ENCODE measurements at places on chromosomes 11 and 22.
A peak's percentile ranks its signal among the peaks of the same experiment; 100 is the strongest.

DNA sequence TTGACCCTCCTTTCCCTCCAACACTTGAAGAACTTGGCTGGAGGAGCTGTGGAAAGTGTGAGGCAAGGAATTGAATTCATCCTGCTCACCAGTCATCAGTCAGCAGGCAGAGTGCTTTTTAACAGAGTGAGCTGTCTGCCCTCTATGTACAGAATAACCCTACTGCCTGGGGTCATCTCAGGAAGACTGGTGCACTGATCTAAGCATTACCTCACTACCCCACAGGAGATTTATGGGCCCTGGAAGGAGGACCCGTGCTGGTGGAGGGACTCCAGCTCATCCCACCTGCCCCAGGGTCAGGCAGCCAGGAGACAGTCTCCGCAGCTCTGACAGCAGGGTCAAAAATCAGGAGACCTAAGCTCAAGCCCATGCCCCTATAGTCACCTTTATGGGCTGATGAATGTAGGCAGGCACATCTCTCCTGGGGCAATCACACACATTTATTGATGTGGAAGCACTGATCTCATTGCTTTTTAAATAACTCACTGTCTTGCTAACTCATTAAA lies 270.8 kb upstream of the SESN3 start:
- DNase-seq = no peak

DNA sequence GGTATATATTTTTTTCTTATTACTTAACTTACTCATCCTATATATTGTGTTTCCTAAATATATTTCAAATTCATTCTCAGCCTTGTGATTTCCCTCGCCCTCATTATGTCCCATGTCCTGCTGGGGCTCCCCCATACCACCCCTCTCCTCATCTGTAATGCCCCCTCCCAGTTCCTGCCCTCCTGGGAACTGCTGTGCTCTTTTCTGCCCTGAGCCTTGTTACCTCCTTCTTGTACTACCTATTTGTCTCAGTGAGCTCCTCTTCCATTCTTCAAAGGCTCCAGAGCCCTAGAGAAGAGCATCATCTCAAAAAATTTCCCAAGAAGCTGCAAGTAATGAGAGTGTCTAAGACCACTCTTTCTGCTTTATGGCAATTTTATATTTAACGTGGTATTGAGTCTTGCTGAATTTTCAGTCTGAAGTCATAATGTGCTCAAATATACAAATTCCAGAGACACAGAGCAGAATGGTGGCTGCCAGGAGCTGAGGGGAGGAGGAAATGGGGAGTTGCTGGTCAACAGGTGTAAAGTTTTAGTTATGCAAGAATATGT lies 66.5 kb upstream of the TOP3B start:
- no peak for DNase-seq

GRCh38 chr22:31227186-31227585 lies 15.1 kb downstream of the LIMK2 start:
- no peak for DNase-seq

DNA sequence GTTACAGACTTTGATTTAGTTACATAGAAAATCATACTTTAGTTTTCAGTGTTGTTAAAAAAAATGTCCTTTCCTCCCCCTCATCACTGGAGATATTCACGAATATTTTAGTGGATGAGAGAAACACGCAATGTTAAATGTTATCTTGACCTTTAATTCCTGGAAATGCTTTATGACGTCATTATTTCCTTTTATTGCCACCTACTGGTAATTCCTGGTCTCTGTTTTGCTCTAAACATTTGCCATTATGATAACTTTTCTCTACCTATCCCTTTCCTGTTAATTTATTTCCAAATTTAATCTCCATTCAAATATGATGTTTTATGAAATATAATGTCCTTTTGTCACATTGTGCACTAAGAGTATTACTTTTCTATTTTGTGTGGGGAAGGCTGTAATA lies 770.6 kb downstream of the FAM181B start:
- peak; percentile 37 for DNase-seq

- DNase-seq = no peak
Observed at GRCh38 chr11:65310215-65310614, 4.5 kb upstream of the CDC42EP2 start.

DNA sequence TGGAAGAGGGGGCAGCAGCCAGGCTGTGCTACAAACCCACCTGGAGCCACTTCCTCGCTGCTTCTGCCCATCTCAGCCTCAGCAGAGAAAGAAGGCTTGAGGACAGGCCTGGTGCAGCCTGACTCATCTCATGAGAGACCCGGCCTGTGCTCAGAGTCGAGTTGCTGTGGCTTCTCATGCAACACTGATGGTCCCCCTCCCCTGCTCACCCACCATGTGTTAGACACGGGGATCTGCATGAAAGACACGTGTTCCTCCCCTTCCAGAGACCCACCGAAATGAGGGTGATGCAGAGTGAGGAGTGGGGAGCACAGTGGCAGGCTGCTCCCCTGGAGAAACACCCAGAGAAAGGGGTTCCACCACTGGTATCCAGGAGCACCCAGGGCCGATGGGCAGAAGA lies 15.0 kb downstream of the RTN4R start:
- no peak for DNase-seq

DNA sequence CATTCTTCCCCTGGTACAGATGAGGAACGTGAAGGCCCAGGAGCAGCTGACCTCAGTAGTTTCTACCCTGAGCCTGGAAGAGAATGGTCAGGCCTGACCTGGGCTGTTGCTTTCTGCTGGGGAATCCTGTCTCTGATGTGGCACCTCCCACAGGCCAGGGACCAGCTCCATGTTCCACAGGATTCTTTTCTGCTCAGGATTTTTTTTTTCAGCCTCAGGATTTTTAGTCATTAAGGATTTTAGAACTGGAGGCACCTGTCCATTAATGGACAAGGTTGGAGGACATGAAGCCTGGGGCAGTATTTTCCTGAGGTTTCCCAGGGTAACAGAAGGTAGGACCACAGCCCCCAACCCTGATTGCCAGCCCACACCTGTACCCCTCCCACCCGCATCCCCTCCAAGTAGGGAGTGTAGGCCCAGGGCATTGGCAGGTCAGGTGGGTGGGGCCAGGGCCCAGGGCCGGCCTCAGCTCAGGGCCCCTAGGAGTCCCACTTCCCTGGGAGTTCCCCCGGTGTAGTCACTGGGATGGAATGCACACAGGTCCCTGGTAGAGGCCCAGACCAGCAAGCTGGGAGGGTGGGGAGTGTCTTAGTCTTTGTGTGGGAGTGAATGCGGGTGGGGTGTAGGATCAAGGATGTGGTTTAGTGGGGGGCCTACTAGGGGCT lies 16.1 kb downstream of the BIK start:
- DNase-seq = no peak

DNA sequence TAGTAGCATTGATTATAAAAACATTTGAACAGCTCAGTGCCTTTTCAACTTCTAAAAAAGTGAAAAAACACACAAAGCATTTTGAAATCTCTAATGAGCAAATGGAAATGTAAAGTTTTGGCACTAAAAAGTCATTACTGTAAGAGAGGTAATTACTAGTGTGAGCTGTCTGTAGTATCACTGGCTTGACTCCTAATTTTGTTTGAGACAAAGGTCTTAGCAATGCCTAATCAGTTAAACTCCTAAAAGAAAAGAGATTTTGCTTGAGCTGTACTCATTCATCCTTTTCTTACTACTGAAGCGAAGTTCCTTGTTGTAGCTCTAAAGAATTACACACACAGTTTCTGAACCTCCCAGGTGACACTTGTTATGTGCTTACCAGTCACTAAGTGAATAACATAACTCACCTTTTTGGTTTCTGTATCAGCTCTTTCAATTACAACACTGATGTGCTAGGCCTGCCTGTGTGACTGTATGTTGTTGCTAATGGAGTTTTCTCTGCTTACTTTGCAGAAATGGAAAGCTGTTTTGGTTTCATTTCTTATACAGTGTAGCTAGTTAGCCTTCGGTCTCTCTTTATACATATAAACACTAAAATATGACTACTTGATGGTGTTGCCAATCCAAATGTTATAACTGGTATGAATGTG lies 924.4 kb upstream of the TENM4 start:
- no peak for DNase-seq

DNA sequence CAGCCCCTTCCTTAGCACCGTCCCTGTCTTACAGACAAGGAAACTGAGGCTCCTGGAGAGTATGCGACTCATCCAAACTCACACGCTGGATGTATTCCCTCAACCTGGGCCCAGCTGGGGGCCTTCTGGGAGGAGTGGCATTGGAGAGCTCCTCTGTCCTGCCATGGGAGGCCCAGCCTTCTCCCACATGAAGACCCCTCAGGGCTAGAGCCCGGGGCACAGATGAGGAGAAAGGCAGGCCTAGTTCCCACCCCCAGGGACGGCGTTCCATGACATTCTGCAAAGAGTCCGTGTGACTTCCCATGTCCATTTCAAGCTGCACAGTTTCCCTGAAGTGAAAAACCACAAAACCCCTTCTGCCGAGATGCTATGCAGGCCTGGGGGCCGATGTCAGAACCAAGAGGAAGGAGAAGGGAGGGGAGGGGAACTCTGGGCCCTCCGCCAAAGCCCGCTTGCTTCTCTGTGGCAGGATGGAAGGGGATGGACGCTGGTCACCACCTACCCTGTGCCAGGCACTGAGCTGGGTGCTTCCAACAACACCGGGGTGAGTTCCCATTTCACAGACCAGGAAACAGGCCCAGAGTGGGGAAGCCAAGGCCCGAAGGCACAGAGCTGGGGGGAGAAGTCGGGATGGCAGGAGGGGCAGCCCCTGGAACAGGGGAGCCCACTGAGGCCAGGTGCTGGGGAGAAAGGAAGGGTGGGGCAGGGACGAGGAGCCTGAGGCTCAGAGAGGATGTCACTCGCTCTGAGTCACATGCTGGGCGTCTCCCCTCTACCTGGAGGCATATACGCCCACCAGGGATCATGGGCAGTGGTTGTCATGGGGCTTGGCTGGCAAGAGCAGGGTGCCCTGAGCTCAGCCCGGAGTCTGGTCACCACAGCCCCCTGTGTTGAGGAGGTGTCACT lies 15.7 kb downstream of the RAC2 start:
- peak; percentile 58 for DNase-seq

DNA sequence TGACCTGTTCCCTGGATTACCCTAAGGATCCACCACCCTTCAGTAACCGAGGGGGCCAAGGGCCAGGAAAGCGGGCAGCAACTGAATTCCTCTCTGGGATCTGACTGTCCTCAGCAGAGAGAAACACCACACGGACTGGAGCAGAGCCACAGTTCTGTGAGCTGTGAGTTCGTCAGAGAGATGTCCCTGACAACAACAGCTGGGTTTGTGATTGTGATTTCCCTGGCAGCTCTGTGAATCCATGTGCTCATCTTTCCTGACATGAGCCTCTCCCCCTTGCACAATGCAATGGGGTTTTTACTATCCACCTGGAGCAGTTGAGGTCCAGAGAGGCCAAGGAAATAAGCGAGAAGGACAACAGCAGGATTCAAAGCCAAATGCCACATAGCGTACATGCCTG lies 69.4 kb upstream of the AMPD3 start:
- DNase-seq = no peak

DNA sequence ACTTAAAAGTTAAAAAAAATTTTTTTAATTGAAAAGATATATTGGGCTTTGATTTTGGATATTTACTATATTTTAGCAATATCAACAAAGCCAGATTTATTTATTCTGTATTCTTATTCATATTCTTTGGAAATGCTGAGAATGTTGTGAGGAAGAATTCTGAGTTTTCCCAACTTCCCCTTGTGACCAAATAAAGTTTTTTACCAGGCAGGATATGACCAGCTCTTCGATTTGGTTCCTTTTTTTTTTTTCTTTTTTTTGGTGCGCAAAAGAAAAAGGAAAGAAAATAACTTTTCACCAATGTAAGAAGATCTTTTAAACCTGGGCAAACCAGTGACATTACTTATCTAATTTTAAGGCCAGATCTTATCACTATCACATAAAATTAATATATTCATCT lies 12.9 kb downstream of the TCP11L1 start:
- DNase-seq = no peak

DNA sequence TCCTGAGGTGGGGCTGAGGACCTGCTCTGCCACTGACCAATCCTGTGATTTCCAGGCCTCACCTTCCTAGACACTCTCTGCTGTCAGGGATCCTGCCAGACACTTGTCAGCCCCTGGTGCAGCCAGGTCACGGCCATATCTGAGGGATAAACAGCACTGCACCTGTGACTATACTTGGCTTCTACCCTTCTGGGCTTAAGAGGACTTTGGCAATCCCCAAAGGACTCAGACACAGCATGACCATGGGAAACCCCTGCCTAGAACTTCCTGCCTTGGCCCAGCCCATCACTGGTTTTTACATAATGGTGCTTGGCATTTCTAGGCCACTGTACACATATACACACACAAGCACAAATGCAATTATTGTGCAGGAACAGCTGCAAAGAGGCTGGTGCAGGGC lies 11.6 kb upstream of the OLFML1 start:
- no peak for DNase-seq

DNA sequence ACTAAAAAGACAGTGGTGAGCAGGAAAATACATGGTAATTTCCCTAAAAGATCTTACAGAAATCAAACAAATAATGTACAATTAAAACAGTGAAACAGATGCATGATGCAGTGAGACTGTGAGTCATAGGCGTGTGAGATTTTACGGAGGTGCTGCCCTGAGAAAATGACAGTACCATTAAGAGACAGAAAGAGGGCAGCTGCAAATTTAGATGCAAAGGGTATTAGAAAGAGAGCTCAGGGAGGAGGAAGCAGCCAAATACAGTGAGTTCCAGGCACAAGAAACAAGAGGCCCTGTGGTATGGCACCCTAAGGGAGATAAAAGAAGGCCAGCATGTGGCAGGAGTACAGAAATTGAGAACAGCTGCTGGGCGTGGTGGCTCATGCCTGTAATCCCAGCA lies 88.5 kb upstream of the FIBIN start:
- DNase-seq = no peak

DNA sequence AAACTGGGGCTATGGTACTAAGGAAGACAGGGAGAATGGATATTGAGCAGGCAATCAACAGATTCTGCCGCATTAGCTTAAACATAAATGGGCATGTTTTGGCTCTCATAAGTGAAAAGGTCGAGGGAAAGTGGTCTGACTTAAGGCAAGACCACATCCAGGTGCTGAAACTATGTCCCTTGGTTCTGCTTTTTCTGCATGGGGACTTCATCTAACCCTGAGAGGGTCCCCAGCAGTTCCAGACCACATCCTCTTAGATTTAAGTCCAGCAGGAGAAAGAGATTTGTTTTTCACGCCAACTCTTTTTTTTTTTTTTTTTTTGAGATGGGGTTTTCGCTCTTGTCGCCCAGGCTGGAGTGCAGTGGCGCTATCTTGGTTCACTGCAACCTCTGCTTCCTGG lies 5.5 kb downstream of the RPS6KA4 start:
- no peak for DNase-seq

DNA sequence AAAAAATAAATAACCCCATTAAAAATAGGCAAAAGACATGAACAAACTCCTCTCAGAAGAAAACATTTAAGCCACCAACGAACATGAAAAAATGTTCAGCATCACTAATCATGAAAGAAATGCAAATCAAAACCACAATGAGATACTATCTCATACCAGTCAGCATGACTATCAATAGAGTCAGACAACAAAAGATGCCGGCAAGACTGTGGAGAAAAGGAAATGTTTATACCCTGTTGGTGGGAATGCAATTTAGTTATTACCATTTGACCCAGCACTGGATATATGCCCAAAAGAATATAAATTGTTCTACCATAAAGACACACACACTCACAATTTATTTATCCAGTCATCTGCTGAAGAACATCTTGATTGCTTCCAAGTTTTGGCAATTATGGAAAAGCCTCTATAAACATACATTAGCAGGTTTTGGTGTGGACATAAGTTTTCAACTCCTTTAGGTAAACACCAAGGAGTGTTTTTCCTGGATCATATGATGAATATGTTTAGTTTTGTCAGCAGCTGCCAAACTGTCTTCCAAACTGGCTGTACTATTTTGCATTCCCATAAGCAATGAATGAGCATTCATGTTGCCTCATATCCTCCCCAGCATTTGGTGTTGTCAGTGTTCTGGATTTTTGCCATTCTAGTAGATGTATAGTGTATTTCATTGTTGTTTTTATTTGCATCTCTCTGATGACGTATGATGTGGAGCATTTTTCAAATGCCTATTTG lies 28.0 kb downstream of the OR8D1 start:
- no peak for DNase-seq
